ENCODE measurements at places on chromosomes 6 and 20.

DNA sequence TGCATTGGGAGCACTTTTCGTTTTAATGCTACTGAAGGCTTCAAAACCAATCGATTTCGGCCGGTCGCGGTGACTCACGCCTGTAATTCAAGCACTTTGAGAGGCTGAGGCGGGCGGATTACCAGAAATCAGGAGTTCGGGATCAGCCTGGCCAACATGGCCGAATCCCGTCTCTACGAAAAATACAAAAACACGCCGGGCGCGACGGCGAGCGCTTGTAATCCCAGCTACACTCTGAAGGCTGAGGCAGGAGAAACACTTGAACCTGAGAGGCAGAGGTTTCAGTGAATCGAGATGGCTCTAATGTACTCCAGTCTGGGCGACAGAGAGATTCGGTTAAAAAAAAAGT lies 58.4 kb downstream of the TRIM38 start:
- peak; percentile 80 for DNase-seq

DNA sequence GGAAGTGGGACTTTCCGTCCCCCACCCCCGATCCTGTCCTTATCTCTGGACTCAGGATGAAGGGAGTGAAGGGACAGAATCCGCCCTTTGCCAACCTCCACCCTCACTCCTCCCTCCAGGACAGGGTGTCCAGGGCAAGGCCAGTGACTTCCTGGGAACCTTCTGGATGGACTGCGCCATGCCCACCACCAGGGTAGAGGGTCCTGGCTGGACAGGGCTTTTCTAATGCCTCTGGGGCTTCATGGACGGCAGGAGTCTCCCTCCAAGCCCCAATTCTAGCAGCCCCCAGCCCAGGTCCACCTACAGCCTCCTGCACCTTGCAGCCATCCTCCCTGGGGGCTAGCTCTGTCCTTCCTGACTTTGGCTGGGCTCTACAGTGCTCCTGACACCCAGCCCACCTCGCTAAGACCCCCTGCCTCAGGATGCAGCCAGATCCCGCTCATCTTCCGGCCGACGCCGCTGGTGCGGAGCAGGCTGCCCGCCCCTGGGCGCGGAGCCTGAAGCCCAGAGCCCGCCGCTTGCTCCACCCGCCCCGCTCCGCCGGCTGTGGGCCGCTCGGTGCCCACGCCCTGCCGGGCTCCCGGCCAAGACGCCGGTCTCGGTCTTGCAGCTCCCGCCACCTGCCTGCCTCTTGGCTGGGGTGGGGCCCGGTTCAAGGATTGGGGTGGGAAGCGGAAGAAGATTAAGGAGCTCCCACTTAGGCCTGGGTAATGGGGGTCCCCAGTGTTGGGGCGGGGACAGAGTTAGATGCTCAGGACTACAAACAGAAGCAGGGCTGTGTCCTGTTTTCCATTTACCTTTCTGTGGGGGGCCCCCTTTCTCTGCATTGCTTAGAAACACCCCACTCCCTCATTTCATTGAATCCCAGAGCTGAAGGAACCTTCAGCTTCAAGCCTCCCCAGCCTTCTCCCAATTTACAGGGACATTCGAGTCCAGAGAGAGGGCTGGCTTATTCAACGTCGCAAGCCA lies 72.8 kb downstream of the MDGA1 start:
- DNase-seq, result peak; percentile 21

DNA sequence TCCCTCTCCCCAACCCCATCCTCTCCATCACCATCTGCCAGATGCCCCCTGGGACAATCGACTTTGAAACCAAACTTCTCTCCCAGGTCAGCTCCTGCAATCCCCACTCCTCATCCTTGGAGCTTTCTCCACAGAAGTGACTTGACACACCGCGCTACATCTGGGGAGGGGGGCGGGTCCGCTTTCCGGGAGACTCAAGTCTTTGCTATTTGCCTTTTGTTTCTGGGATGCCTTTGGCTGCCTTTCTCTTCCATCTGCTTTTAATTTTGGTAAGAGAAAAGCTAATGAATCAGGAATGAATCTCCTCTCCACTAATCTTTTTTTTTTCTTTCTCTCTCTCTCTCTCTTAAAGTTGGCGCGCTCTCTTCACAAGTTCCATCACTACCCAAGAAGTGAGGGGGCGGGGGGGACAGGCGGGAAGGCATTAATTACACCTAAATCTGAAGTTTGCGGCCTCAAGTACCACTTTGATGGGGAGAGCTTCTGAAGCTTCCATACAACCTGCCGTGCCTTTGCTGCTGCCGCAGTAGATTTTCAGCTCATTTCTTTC lies 664 bp upstream of the TPBG start:
- peak; percentile 78 for DNase-seq

DNA sequence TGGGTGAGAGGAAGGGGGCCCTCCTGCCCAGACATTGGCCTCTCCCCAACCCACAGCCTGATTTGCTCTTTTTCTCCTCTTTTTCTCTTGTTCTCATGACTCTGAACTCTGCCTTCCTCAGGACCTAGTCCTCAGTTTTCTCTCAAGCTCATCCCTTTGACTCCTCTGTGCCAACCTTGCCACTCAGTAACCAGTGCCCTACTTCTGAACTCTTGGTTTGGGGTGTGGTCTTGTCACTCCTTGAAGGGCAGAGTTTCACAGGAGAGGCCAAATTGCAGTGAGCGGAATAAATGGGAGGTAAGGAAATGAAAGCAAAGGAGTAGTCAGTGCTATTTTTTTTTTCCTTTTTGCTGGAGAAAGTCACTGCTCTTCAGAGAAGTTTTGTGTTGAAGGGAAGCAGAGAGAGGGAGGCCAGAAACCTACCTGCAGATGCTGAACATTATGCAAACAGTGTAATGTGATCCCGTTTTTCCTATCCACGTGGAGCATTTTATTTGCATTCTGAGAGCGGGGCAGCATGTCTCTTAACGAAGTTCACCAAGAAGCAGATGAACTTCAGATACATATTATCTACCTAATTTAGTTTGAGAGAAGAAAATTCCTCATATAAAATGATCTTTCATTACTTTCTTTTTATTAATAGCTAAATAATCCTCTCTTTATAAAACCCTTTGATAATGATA lies 26.9 kb downstream of the CFAP61 start:
- no peak for DNase-seq

DNA sequence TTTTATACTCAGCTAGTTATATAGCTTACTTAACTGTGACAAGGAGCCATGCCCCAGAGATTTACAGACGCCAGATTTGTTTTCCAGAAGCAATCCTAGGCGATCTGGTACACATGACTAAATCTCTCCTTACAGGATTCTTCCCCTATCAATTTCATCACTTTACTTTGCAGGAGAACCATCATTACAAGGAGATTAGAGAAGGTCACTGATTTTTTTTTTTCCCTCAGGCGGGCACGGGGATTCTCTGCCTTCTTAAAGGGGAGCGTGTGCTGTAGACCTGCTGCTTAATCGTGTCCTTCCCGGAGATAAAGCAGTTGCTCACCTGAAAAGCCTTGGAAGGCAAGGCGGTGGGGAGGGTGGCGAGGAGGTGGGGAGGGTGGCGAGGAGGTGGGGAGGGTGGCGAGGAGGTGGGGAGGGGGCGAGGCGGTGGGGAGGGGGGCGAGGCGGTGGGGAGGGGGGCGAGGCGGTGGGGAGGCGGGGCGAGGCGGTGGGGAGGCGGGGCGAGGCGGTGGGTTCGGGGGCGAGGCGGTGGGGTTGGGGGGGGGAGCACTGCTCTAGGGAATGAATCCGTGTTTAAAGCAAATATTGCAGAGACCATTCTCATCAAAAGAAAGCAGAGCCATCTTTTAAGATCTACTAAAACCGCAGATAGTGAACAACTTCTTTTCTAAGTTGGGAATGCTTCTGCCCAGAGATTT lies 14.3 kb upstream of the MRAP2 start:
- no peak for DNase-seq

GRCh38 chr6:156131221-156131903 lies 645.8 kb upstream of the ARID1B start:
- no peak for DNase-seq

GRCh38 chr20:21229163-21229562 lies 74.0 kb upstream of the XRN2 start:
- no peak for DNase-seq

DNA sequence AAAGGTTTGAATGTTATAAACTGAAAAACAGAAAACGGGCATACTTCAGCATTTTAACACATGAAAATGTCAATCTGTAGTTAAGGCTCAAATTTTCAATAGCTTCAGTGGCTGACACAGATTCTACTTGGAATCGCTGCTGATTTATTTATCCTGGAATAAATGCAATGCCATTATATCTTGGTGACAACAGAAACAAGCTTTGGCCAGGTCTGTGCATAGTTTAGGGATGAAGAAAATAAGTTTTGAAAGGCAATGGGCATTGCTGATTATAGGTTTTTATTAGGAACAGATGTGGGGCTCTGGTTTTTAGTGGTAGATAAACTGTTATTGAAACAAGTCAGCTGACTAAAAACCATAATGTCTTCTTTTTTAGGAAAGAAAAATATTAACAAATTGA lies 96.8 kb upstream of the SOX4 start:
- DNase-seq, result no peak

GRCh38 chr20:45346291-45346718 lies 1.9 kb downstream of the SDC4 start:
- no peak for DNase-seq

- DNase-seq, result no peak
Measured at GRCh38 chr20:50101887-50102286, 11.1 kb downstream of the UBE2V1 start.

Measured in iris pigment epithelial cell (primary cell).